ENCODE measurements at places on chromosomes 5 and 9. TPM values are rescaled to one million over a fixed set of nuclear protein-coding genes. Genes with fewer than 3 reads are reported as not detected.

DNA sequence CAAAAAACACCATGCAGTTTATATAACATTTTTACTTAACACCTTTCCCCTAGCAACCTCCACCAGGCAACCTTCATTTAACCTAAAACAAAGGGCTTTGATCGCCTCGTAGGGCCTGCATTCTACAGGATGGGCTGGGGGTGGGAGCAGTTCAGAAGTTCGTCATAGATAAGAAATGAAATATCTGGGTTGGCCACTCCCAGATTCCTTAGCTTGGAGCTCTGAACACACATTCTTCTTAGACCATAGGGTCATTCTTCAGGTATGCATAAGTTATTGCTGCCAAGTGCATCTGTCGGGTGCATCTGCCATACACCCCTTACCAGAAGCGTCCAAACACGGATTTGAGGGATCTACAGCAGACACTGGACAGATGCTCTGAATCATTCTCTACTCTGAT is 4.3 kb upstream of the SLC22A5 start:
- no peaks in the 10 kb centered on the region for H3K27me3 ChIP-seq
- peaks cover 3% of the 10 kb centered on the region for H3K4me1 ChIP-seq
- H3K27ac ChIP-seq: no peak overlapping the region
- DNase-seq: no peak

GRCh38 chr9:99433555-99433954 is 211.5 kb downstream of the SEC61B start:
- H3K36me3 ChIP-seq: no peaks in the 10 kb centered on the region
- peaks cover 15% of the 10 kb centered on the region for H3K4me1 ChIP-seq
- H3K27ac ChIP-seq: peak overlapping the region; percentile 81
- no peak overlapping the region for H3K4me3 ChIP-seq
- peak; percentile 72 for DNase-seq
- peaks cover 3% of the 10 kb centered on the region for H3K27me3 ChIP-seq

GRCh38 chr9:31251386-31251785 is 1133.1 kb upstream of the ACO1 start:
- no peaks in the 10 kb centered on the region for H3K36me3 ChIP-seq
- no peak overlapping the region for H3K27ac ChIP-seq
- DNase-seq: no peak
- no peaks in the 10 kb centered on the region for H3K27me3 ChIP-seq
- no peaks in the 10 kb centered on the region for H3K4me1 ChIP-seq

- H3K4me3 ChIP-seq: peak overlapping the region; percentile 71
- H3K4me1 ChIP-seq: peaks cover 19% of the 10 kb centered on the region
- peak; percentile 2 for DNase-seq
Measured at GRCh38 chr9:14313378-14313940, 482 bp downstream of the NFIB start.

- DNase-seq: no peak
- no peak overlapping the region for H3K27ac ChIP-seq
- H3K4me1 ChIP-seq: no peaks in the 10 kb centered on the region
Measured at GRCh38 chr5:126394211-126394788, 28.9 kb upstream of the GRAMD2B start.

GRCh38 chr5:81805086-81805485 is 54.2 kb upstream of the SSBP2 start:
- no peak overlapping the region for H3K4me3 ChIP-seq
- peaks cover 6% of the 10 kb centered on the region for H3K4me1 ChIP-seq
- H3K27me3 ChIP-seq: no peaks in the 10 kb centered on the region
- no peak overlapping the region for H3K27ac ChIP-seq
- no peak for DNase-seq
- H3K36me3 ChIP-seq: peaks cover 4% of the 10 kb centered on the region

DNA sequence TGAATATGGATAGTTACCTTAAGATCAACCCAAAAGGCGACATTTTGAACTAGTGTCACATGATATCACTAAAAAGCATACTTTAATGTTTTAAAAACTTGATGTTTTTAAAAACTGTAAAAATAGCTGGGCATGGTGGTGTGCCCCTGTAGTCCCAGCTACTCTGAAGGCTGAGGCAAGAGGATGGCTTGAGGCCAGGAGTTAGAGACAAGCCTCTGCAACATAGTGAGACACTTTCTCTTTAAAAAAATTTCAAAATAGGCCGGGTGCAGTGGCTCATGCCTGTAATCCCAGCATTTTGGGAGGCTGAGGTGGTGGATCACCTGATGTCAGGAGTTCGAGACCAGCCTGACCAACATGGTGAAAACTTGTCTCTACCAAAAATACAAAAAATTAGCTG is 129.5 kb downstream of the NPR3 start:
- no peaks in the 10 kb centered on the region for H3K27me3 ChIP-seq
- no peaks in the 10 kb centered on the region for H3K36me3 ChIP-seq
- no peak overlapping the region for H3K27ac ChIP-seq

GPSM1 gene
- total RNA-seq: 9.1 TPM

RMRP gene
- total RNA-seq: 10,099 TPM

AMBP gene
- total RNA-seq: not detected

PDE6A gene
- not detected for total RNA-seq
